ENCODE measurements at places on chromosomes 2 and 18.

GRCh38 chr2:120108049-120108448, 95.2 kb downstream of the EPB41L5 start:
- no peak for DNase-seq

DNA sequence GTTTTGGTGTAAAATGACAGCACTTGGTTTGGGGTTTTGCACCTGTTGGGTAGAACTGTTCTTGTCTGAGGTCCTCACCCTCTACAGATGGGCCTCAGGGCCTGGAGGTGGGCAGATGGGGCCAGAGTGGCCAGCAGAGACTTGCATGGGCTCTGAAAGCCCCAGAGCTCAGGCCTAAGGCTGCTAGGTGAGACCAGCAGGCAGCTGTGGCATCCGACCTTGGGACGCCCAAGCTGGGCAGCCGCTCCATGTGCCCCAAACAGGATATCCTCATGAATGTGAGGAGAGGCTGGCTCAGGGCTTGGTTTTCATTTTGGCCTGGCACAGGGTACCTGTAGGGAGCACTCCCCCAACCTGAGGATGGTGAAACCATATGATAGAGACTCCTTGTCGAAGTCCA, 38.3 kb downstream of the GBX2 start:
- no peak for DNase-seq

GRCh38 chr2:46273919-46274318, 23.3 kb upstream of the EPAS1 start:
- DNase-seq: no peak

GRCh38 chr2:232533944-232534710, 5.4 kb upstream of the CHRNG start:
- DNase-seq: no peak

- no peak for DNase-seq
Measured at GRCh38 chr18:36300211-36300610, 2.7 kb downstream of the FHOD3 start.

DNA sequence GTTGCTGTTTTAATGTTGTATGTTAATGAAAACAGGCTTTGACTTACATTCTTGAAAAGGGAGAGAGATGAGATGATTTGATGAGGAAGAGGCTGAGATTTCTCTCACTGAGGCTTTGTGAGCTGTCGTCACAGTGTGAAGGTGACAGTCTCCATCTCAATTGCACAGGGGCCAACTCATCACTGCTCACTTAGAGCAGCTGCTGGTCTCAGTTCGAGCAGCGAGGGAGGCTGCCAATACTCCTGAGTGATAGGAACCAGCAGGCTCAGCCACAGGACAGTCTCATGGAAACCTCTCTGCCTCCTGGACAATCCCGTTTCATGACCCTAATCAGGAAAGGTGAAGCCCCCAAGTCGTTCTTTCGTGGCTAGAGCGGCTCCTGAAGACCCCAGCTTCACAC, 170.7 kb upstream of the SOX11 start:
- DNase-seq: no peak

GRCh38 chr2:44560352-44560751, 198.6 kb downstream of the CAMKMT start:
- no peak for DNase-seq

DNA sequence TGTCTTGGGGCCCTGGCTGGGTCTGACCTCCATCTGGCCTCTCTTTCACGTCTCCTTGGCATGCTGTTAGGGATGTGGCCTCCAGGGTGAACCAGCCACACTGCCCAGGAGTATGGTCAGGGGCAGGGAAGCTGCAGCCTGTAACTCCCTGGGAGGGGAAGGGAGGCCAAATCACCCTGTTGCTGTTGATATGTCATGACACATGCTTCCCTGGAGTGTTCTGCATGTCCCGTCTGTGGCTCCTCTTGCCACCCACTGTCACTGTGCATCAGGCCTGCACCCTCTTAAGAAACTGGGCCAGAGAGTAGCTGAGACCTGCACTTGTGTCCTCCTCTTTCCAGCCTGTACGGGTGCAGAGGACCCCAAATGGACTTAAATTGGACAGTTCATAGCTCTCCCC, 221.3 kb downstream of the FHOD3 start:
- no peak for DNase-seq
